ENCODE measurements at places on chromosomes 4 and X. TPM values are rescaled to one million over a fixed set of nuclear protein-coding genes. Genes with fewer than 3 reads are reported as not detected.

The CCDC120 gene
- total RNA-seq: 1.4 TPM

The TLL1 gene
- total RNA-seq: under 0.01 TPM

The GAGE12J gene
- not detected for total RNA-seq

The ADH7 gene
- total RNA-seq: not detected

The CLTRN gene
- total RNA-seq: 0.18 TPM

The DGKK gene
- not detected for total RNA-seq

The KIAA1210 gene
- total RNA-seq: not detected

The OPHN1 gene
- total RNA-seq: 3.5 TPM

The MEPE gene
- total RNA-seq: not detected

The GLRB gene
- 9.7 TPM for total RNA-seq

The EREG gene
- total RNA-seq: 0.58 TPM

The FAM53A gene
- total RNA-seq: 2.3 TPM

The NIPAL1 gene
- 1.4 TPM for total RNA-seq

The CT45A5 gene
- not detected for total RNA-seq

The CXorf49 gene
- not detected for total RNA-seq

The SYNPO2 gene
- 6.9 TPM for total RNA-seq

The TBC1D8B gene
- total RNA-seq: 8.6 TPM

The CDKL2 gene
- total RNA-seq: 0.86 TPM

The MAGEA10 gene
- not detected for total RNA-seq

The KCND1 gene
- 1.4 TPM for total RNA-seq

The TMEM144 gene
- total RNA-seq: 2.0 TPM

The MAGEA3 gene
- not detected for total RNA-seq

The L1CAM gene
- total RNA-seq: 19.0 TPM

The MFAP3L gene
- 1.4 TPM for total RNA-seq

The RTL5 gene
- 0.58 TPM for total RNA-seq

Measured in myometrial cell (primary cell).